ENCODE measurements at places on chromosomes 6 and 20.

DNA sequence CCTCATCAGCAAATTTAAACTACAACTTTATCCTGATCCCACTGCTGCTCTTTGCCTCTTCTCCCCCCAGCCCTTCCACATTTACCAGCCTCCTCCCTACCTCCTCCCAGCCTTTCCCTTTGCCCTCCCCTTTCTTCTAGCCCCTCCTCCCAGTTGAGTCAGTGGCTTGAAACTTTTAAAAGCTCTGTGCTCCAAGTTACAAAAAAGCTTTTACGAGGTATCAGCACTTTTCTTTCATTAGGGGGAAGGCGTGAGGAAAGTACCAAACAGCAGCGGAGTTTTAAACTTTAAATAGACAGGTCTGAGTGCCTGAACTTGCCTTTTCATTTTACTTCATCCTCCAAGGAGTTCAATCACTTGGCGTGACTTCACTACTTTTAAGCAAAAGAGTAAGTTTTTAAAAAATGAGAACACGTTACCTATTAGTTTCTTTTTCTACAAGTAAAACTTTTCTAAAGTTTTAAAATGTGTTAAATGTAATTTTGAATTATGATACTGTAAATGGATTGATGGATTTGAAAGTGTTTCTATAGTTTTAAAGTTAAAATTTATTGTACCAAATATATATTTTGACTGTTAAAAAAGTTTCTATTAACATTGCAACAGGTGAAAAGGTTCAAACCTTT is at the start of gene GJA1:
GJA1 (plus strand) TSS at position 203 of the 626 bp plus-strand sequence. CDS start 11,202 bp downstream, outside the sequence.
- no peak within 1 kb of the TSS for H3K27ac ChIP-seq
- no peaks in the 10 kb centered on the region for H3K27me3 ChIP-seq
- H3K4me3 ChIP-seq, result peak within 1 kb of the TSS; percentile 60

- H3K36me3 ChIP-seq, result peaks cover 31% of the 10 kb centered on the region
- H3K4me1 ChIP-seq, result peaks cover 53% of the 10 kb centered on the region
- no peak for DNase-seq
- H3K27ac ChIP-seq, result peak overlapping the region; percentile 77
- H3K4me3 ChIP-seq, result no peak overlapping the region
- no peaks in the 10 kb centered on the region for H3K27me3 ChIP-seq
These were observed 60.9 kb upstream of the MAP7 start for GRCh38 chr6:136611133-136611532.

DNA sequence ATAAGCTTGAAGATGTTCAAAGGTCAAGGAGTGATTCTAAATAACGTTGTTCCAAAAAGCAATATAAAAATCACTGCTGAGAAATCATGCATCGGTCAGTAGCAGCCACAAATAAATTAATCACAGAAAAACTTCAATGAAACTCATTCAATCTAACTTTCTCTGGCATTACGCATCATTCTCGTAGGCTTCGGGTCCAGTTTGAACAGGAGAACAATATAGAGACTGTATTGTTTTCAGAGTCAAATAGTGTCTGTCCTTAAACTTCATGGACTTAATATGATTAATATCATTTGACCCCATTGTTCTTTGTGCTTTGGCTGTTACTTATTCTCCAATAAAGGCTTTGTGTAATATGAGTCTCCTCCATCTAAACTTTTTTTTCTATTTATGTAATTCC is 200.4 kb downstream of the C6orf118 start:
- H3K27me3 ChIP-seq, result no peaks in the 10 kb centered on the region
- H3K27ac ChIP-seq, result no peak overlapping the region
- no peaks in the 10 kb centered on the region for H3K36me3 ChIP-seq
- H3K4me1 ChIP-seq, result no peaks in the 10 kb centered on the region
- DNase-seq, result no peak

GRCh38 chr6:56335726-56336125 is 88.3 kb upstream of the COL21A1 start:
- peak overlapping the region; percentile 42 for H3K27ac ChIP-seq
- H3K4me3 ChIP-seq, result no peak overlapping the region
- H3K4me1 ChIP-seq, result no peaks in the 10 kb centered on the region
- no peak for DNase-seq
- no peaks in the 10 kb centered on the region for H3K36me3 ChIP-seq
- H3K27me3 ChIP-seq, result no peaks in the 10 kb centered on the region

DNA sequence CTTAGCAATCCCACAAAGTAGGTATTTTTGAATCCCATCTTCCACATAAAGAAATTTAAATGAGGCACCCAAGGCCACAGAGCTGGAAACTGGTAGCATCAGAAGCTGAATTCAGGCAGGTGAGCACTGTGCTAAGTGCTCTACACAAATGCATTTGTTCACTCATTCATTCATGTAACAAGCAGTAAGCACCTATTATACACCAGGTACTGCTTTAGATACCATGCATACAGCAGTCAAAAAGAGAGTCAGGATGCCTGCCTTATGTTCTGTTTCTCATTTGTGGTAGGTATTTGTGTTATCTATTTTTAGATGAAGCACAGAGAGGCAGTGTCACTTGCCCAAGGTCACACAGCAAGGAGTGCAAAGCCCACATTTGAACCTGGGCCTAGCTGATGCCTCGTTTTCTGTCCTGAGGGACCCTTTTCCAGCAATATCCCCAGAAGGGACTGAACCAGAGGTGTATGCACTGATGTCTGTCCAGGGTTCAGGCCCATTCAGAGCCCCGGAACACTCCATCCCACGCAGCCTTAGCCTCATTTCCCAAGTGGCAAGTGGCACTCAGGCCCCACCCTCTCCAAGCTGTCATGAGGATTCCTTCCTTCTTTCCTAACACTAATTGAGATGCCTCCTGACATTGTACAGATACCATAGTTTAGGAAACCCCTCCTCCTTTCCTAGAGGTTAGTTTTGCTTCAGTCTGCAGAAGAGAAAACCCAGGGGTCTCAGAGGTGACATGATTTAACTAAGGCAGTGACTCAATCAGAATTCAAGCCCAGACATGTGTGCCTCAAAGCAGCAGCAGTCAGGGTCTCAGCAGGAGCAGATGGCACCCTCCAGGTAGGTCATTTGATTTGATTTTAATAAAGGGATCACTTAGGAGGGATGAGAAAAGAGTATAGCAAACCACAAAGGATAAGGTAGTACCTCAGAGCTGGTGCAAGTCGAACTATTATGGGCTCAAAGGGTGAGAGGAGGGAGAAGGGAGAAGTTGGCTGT is 61.2 kb upstream of the SIRPA start:
- no peak for DNase-seq
- no peak overlapping the region for H3K27ac ChIP-seq
- no peak overlapping the region for H3K4me3 ChIP-seq
- H3K27me3 ChIP-seq, result peaks cover 20% of the 10 kb centered on the region

DNA sequence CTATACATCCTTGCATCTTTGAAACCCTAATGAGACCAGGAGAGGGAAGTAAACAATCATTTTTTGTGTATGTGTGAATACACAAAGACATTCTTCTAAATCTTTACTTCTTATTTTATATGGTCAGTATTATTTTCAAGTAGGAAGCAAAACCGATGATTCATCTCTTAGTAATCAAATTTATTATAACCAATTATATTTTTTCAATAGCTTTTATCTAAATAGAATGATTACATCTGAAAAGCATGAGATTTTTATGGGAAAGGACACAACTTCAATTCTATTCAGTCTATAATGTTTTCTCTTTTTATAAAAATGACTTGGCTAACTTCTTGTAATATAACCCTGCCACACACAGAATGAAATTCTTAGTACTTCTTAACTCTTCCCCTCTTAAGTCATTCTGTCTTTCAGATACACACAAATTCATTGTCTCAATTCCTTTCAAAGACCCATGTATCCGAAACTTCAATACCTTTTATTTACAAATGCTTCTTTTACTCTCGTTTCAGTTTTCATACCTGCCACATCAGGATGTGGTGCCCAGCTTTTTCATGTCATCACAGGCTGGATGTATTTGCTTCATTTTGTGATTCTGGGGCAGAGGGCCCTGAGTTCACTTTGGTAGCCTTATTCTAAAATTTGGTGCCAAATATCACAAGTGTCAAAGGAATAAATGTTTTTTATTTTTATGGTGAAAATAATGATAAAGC is 227.0 kb downstream of the PHF3 start:
- no peak overlapping the region for H3K27ac ChIP-seq
- no peak overlapping the region for H3K4me3 ChIP-seq
- H3K27me3 ChIP-seq, result no peaks in the 10 kb centered on the region
- no peaks in the 10 kb centered on the region for H3K4me1 ChIP-seq
- H3K36me3 ChIP-seq, result no peaks in the 10 kb centered on the region

- H3K27me3 ChIP-seq, result no peaks in the 10 kb centered on the region
- H3K4me3 ChIP-seq, result peak within 1 kb of the TSS; percentile 59
- no peak for DNase-seq
- no peak within 1 kb of the TSS for H3K27ac ChIP-seq
These were observed at the start of gene NRSN2 for GRCh38 chr20:346640-347316. Gene NRSN2, plus strand, starts transcription at chr20:347111. Its CDS starts 2,533 bp downstream, at chr20:349644.

- H3K27me3 ChIP-seq, result no peaks in the 10 kb centered on the region
- H3K4me1 ChIP-seq, result no peaks in the 10 kb centered on the region
- no peak overlapping the region for H3K4me3 ChIP-seq
- H3K27ac ChIP-seq, result no peak overlapping the region
These were observed 250.7 kb downstream of the MAFB start for GRCh38 chr20:40438161-40438830.

DNA sequence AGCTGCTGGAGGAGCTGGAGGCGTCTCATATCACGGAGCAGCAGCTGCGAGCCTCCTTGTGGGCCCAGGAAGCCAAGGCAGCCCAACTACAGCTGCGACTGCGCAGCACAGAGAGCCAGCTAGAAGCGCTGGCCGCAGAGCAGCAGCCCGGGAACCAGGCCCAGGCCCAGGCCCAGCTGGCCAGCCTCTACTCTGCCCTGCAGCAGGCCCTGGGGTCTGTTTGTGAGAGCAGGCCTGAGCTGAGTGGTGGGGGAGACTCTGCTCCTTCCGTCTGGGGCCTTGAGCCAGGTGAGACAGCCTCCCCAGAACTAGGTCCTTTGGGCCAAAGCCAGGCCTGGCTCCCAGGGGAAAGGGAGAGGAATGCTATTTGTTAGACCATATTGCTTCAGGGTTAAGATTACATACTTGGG is 31.7 kb downstream of the C20orf173 start:
- DNase-seq, result no peak
- H3K4me1 ChIP-seq, result no peaks in the 10 kb centered on the region
- no peak overlapping the region for H3K27ac ChIP-seq

DNA sequence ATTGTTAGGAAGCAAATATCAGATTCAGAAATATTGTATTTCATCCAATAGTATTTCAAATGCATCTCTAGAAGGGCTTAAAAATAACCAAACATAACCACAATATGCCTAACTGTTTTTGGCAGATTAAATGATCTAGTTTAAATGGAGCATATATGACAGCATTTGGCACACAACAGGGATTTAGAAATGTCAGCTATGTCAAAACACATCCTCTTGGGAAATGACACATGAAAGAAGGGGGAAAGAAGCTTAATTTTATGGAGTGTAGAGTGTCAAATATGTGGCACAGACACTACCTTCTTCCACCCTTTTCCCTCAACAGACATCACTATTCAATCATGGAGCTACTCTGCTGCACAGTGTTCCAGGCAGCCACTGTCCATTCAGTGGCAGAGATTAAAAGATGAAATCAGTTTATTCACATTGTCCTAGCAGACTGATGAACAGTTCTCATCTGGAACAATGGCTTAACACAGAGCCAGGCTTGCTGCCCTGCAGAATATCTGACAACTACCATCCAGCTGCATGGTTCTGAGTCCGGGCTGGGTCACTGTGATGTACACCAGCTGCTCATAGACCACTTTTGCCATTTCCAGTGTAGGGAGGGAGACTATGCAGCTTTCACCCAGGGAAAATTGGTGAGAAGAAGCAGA is 349.8 kb downstream of the DHX35 start:
- H3K4me1 ChIP-seq, result no peaks in the 10 kb centered on the region
- peaks cover 61% of the 10 kb centered on the region for H3K27me3 ChIP-seq
- DNase-seq, result no peak

DNA sequence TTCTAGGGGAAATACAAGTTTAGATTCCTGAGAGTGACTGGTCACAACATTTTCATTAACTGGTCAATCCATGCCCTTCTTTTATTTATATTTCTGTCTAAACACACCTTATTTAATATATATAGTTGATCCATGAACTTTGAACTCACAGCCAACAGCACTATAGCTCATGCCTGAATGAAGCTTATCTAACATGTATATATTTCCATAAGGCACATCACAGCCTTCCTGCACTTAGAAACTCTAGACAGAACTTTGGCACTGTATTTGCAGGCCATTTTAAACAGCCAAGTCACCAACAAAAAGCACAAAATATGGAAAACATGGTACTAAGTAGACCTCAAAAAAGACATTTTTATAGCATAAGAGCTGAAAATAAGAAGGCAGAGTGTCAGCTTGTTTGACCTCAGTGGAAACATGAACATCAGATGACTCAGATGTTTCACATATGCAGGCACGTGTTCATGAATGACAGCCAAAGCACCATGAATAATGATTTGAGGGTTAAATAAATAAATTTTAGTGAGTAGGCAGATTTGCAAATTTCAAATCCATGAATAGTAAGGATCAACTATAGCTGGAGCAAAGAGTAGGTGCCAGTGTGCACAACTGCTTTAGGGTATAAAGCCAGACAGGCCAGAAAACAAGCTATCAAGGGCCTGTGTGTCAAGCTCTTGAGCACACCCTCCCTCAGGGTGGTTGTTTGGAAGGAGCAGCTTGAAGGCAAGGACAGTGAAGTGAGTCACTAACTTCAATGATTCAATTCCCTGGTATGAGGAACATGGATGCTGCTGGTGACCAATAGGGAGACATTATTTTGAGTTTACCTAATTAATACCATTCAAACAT is 88.9 kb upstream of the NT5E start:
- H3K27me3 ChIP-seq, result no peaks in the 10 kb centered on the region
- H3K4me1 ChIP-seq, result peaks cover 61% of the 10 kb centered on the region
- H3K4me3 ChIP-seq, result no peak overlapping the region

DNA sequence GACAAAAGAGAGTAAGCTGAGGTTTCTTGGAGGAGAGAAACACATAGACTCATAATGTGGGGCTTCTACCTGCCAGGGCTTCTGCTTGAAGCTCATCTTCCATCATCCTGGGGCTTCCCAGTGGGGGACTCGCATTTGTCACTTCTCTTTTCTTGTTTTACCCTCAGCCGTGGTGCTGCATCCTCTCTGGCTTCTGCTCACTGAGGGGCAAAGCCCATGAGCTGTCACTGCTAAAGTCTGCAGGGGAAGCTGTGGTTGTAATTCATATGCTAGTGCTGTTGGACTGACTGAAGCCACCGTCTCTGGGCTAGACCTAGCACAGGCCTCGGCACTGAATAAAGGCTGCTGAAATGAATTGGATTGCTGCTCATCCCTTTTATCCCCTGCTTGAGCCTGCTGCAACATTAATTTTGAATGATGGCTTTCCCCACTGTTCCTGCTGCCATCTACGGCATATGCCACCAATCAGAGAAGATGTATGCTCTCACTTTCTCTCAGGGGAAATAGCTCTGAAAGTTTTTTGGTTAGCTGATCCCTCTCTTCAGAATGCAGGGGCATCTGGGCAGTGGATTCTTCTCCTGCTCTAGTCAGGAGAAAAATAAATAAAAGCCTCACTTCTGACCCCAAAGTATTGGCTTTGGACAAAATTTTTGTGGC is 568.4 kb upstream of the MAP3K7 start:
- H3K27me3 ChIP-seq, result no peaks in the 10 kb centered on the region
- no peaks in the 10 kb centered on the region for H3K36me3 ChIP-seq
- no peak for DNase-seq
- H3K4me3 ChIP-seq, result no peak overlapping the region
- no peak overlapping the region for H3K27ac ChIP-seq

GRCh38 chr6:125741336-125741735 is 8.1 kb upstream of the HEY2 start:
- peaks cover under 1% of the 10 kb centered on the region for H3K4me1 ChIP-seq
- H3K36me3 ChIP-seq, result no peaks in the 10 kb centered on the region
- H3K4me3 ChIP-seq, result no peak overlapping the region
- DNase-seq, result no peak
- H3K27me3 ChIP-seq, result peaks cover 13% of the 10 kb centered on the region
- no peak overlapping the region for H3K27ac ChIP-seq

Data from PC-9 (cell line).